A549 treated with ZK216348 at 1 μM for 4 hours (cell line): ENCODE measurements at places on chromosomes 7 and 10. TPM values are rescaled to one million over a fixed set of nuclear protein-coding genes. Genes with fewer than 3 reads are reported as not detected.

CASTOR2 gene
- 1.7 to 4.7 TPM (median 4.2 TPM) in 5 replicates for total RNA-seq

RFC2 gene
- 53.8 to 64.3 TPM (median 55.9 TPM) in 5 replicates for total RNA-seq

RELN gene
- 0.01 TPM in 1 of 5 replicates, not detected in the others for total RNA-seq

HACD1 gene
- 40.1 to 60.5 TPM (median 55.2 TPM) in 5 replicates for total RNA-seq
